ENCODE measurements at places on chromosomes 3 and 15.

GRCh38 chr15:62894322-62895085 lies 148.0 kb upstream of the TPM1 start:
- no peak for DNase-seq

DNA sequence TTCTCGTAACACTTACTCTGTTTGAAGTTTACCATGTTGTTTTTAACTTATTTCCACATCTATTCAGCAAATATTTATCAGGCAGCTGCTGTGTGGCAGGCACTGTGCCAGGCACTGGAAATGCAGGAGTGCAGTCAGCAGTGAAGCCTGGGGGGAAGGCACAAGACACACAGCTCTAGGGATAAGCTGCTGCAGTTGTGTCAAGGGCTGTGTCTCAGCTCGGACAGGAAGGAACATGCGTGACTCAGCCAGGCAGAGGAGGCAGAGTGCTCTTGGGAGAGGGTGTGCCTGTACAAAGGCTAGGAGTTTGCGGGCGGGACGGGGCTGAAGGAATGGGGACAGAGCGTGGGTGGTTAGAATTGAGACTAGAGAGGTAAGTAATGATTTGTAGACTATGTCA lies 24.7 kb downstream of the LYSMD4 start:
- DNase-seq: no peak

GRCh38 chr15:100334905-100335304 lies 6.9 kb downstream of the ADAMTS17 start:
- DNase-seq: no peak

- no peak for DNase-seq
These were observed 29.3 kb downstream of the CD200 start for GRCh38 chr3:112362221-112362620.

GRCh38 chr3:159074756-159075701 lies 273.2 kb downstream of the MFSD1 start:
- DNase-seq: no peak

DNA sequence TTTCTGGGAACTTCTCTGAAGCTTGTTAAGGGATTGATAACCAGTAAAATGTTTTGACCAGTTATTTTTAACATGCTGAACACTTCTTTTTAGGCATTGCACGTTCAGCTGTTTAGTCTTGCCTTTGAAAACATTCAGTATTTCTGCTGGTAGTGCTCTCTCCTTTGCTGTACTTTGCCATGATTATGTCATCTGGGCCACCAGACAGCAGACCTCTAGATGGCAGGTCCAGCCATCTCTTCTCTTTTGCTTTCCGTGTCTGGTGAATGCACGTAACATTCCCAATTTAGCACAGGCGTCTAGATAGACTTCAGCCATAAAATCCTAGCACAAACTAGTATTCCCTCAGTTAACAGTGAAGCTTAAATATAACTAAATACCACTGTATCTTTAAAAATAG lies 57.8 kb downstream of the RAB7A start:
- DNase-seq: no peak

GRCh38 chr15:74768771-74769342 lies 13.0 kb upstream of the CSK start:
- DNase-seq: peak; percentile 59

- no peak for DNase-seq
These were observed 12.1 kb upstream of the PAK6 start for GRCh38 chr15:40226736-40227135.

DNA sequence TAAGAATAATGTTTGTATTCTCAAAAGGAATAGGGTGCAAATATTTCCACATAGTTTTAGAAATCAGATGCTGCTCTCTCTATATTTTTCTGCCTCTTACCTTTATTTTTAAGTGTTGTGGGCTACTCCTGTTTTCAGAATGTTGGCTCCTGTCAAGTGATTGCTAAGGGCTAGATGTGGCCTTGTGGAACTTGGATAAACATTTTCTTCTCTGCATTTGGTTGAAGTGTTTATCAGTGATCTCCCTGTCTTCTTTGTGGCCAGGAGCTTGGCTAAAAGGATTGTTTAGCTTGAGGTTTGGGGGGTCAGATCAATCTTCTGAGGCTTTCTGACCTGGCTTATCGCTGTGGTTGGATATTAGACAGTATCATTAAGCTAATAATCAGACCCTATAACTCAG lies 112.6 kb downstream of the TCF12 start:
- no peak for DNase-seq

GRCh38 chr3:175879417-175879816 lies 1020.3 kb downstream of the NAALADL2 start:
- no peak for DNase-seq

DNA sequence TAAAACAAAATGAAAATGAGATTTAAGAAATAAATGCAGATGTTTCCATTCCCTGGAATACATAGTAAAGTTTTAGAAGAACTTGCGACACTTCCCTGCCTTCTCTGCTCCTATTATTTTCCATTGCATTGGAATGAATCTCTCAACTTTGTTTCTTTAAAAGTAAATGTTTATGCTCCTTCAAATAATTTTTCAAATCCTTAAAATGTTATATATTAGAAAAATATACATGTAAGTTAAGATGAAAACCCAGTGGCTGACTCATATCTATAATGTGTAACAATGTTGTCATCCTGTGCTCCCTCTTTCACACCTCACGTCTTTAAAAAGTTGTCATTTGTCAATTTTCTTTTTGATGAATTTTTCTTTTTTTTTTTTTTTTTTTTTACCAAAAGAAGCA lies 3.6 kb downstream of the RBMS3 start:
- no peak for DNase-seq

DNA sequence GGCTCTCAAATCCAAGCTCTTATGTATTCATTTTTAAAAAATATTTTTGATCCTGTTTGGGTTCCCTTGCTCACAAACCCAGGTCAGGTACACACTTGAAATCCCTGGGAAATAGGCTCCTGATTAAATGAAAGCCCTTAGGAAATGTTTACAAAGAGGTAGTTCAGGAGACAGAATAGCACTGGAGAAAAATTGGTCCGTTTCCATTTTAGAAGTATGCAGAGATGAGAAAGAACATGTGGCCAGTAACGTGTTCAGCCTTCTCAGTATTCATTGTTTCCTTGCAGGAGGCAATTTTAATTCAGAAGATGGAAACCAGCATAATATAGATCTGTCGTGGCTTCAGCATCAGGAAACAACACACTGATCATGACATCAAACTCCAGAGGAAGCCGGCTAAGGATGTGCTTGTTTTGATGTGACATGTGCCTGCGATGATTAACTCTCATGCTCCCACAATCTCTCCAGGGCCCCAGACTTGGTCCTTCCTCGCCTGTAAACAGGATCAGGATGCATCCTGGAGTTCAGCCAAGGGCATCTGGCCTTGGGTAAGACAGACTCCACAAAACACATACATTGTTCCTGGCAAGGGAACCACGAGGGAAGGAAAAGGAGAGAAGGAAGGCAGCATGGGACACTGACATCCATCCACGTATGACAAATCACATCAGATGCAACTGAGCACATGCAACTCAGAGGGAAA lies 350.5 kb upstream of the THBS1 start:
- no peak for DNase-seq
